ENCODE measurements at places on chromosomes 5 and 9. TPM values are rescaled to one million over a fixed set of nuclear protein-coding genes. Genes with fewer than 3 reads are reported as not detected.

Gene HACD4
- 2.4 TPM for polyA plus RNA-seq

Gene GDA
- polyA plus RNA-seq: 0.04 TPM

Gene AFAP1L1
- polyA plus RNA-seq: 16.8 TPM

Gene ALDOB
- polyA plus RNA-seq: 972 TPM

Gene SOX30
- not detected for polyA plus RNA-seq

Gene AK8
- polyA plus RNA-seq: 0.66 TPM

Gene ZNF454
- polyA plus RNA-seq: 0.61 TPM

Gene PCDHGC3
- 21.7 TPM for polyA plus RNA-seq

Gene KIF27
- polyA plus RNA-seq: 0.98 TPM

Gene ZNF483
- 0.21 TPM for polyA plus RNA-seq
